Left lobe of liver (tissue), 2 donors: ENCODE measurements at places on chromosomes 16 and 17. TPM values are rescaled to one million over a fixed set of nuclear protein-coding genes. Genes with fewer than 3 reads are reported as not detected.

Gene RHBDL1
- total RNA-seq = 1.1 TPM

Gene CEP112
- 3.1 TPM for total RNA-seq

GRCh38 chr17:59680314-59680713, 26.9 kb downstream of the PTRH2 start:
- no peak for DNase-seq

- DNase-seq = no peak
Measured at GRCh38 chr17:74354123-74354522, 7.5 kb downstream of the BTBD17 start.

DNA sequence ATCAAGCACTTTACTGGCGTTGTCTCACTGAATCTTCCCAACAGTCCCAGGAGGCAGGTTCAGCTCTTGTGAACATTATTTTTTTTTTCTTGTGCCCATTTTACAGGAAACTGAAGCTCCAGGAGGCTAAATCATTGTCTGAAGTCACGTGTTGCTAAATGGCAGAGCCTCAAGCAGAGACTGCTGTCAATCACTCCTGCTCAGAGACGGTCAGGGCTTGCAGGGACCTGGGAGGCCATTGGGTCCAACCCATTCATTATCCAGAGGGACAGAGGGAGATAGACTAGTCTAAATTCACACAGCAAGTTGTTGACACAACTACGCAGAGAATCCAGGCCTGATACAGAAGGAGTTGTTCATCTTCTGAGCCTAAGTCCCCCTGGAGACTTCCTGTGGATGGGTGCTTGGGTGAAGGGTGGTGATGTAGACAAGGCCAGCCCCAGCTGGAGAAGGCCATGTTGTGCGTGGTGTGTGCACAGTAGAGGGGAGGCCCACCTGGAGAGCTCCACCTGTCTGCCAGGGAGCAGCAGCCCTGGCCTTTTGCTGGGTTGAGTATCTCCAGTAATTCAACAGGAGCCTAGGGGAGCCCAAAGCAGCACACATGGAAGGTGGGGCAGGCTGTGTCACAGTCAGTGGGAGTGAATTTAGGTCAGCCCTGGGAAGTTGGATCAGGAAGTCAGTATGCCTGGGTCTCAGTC, 24.3 kb upstream of the C1QL1 start:
- DNase-seq = no peak
